Kidney tubule cell (primary cell): ENCODE measurements at places on chromosomes 5 and 9.
A peak's percentile ranks its signal among the peaks of the same experiment; 100 is the strongest.

GRCh38 chr5:111412593-111412992, 99.7 kb downstream of the STARD4 start:
- no peak for DNase-seq

DNA sequence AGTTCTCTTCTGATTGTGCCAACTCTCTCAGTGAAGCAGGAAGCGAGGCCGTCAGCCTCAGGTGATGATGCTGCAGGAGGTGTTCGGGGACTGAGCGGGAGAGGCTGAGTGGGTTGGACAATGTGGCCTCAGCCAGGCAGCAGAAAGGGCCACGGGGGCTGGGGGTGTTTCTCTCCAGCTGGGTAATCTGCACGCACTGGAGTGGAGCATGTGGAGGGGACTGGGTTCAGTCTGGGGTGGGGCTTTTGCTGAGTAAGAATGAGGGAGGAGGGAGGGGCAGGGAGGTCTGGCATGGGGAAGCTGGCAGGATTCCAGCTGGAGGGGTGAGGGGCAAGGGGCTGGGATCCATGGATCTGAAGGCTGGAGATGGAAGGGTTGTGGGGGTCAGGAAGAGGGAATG, 60.8 kb upstream of the PHYKPL start:
- DNase-seq, result no peak

DNA sequence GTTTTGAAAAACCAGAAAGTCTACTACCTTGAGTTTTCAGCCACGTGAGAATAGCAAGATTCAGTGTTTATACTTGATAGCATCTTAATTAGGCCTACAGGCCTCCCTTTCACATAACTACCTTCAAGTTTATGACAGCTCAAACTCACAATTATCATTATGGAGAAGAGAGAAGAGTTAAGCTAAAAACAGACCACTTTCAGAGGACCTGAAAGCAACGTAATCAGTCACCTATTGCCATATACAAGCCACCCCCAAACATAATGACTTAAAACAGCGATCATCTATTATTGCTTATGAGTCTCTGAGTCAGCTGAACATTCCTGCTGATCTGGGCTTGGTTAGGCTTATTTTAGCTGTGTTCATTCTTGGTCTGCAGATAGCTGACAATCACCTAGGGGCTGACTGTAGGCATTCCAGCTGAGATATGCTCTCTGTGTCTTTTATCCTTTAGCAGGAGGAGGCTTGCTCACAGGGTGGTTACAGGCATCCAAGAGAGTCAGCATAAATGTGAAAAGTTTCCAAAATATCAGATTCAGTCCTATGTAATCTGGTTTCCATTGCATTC, 130.9 kb downstream of the COX7C start:
- DNase-seq, result no peak

DNA sequence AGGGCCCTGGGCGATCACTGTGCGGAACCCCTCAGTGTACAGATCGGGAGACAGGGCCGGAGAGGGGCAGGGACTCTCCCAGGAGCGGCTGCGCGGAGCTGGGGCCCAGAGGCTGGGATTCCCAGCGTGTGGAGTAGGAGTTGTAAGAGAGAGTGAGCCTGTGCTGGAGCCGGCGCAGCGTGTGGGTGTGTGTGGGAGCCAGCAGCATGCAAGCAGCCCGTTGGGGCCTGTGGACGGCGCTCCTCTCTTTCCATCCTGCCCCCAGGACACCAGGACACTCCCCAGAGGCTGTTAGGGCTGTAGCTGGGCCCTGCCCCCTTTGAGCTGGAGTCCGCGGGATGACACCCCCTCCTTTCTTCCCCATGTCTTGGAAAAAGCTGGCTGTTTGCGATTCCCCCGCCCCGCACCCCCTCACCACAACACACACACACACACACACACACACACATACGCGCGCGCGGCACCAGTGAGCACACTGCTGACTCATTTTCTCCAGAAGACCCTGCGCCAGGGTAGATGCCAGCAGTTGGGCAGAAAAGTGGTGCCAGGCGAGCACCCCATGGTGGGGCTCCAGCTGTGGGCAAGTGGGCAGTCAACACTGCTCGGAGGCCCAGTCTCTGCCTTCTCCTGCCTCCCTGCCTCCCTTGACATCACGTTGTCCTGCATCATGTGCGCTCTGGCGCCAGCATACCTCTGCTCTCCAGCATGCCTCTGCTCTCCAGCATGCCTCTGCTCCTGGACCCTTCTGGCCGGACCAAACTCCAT, 1.5 kb downstream of the COL27A1 start:
- peak; percentile 78 for DNase-seq

DNA sequence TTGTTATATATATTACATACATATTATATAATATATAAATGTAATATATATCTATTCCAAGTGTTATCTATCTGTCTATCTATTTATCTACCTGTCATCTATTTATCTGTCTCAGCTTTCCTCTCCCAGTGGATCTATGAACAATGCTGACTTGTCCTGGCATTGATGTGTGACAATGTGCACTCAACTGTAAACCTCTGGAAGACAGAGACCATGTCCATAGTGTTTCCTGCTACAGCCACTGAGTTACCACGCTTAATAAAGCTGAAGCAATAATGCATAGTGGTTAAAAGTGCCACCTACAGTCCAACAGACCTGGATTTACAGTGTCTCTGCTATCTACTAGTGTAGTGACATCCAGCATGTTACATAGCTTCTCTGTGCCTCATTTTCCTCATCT, 57.2 kb upstream of the TMED7 start:
- peak; percentile 63 for DNase-seq
